ENCODE measurements at places on chromosomes 5 and 9.

GRCh38 chr9:81083067-81083466 is 606.3 kb downstream of the TLE1 start:
- peak; percentile 4 for DNase-seq

DNA sequence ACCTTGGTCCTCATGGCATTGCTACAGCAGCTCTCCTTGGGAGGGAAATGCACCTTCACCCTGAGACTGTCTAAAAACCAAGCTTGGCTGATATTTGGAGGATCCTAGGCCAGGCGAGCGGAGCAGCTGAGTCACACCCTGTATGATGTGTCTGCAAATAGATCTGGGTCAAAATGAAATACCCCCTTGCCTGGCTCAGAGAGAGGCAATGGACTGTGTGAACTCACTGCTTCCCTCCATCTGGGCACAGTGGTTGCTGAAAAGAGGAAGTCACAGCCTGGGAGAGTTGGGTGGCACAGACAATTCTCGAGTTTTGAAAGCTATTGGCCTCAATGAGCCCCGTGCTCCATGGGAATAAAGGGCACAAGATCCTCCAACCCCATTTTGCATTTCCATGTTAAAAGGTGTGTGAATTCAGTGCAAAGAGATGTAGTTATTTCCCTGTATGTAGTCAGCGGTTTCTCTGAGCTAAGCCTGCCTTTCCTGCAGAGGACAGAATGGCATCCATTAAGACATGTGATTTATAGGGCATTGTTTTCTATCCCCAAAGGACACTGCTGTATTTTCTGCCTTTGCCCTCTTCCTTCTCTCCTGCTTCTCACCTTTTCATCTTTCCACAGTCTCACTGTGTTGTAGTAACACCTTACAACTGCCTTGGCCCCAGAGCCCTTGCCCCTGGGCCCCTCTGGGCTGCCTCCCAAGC is 177.2 kb downstream of the GADD45G start:
- DNase-seq, result no peak

- no peak for DNase-seq
Observed at GRCh38 chr9:129853614-129854013, 18.4 kb downstream of the USP20 start.

- DNase-seq, result no peak
Observed at GRCh38 chr5:142724821-142725220, 38.9 kb upstream of the FGF1 start.
